Activated CD4-positive, alpha-beta T cell treated with anti-CD3 and anti-CD28 coated beads for 36 hours (primary cell): ENCODE measurements at places on chromosomes 16 and 17. TPM values are rescaled to one million over a fixed set of nuclear protein-coding genes. Genes with fewer than 3 reads are reported as not detected.

DNA sequence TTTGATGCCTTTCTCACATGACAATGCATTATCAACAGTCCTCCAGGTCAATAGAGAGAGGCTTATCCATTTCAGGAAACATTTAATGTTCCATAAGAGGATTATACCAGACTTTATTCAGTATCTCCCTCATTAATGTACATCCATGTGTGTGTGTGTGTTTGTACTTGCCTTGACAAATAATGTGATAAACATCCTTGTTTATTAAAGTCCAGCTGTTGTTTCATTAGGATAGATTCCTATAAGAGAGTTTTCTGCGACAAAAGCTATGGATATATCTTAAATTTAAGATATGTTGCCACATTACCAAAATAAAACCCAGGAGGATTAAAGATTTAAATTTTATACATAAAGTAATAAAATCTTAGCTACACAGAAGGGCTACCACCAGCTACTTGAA, 492.6 kb downstream of the TOX3 start:
- no peak for DNase-seq
- no peak overlapping the region for H3K4me3 ChIP-seq
- H3K27me3 ChIP-seq = no peaks in the 10 kb centered on the region
- no peaks in the 10 kb centered on the region for H3K36me3 ChIP-seq
- no peaks in the 10 kb centered on the region for H3K4me1 ChIP-seq
- H3K27ac ChIP-seq = no peak overlapping the region

- no peak overlapping the region for H3K4me3 ChIP-seq
- H3K36me3 ChIP-seq = peaks cover 3% of the 10 kb centered on the region
- peaks cover 7% of the 10 kb centered on the region for H3K27me3 ChIP-seq
Measured at GRCh38 chr17:77729587-77729986, 228.9 kb upstream of the TNRC6C start.

The RAMP2 gene
- not detected for total RNA-seq

The RFNG gene
- total RNA-seq = 17.5 TPM

- no peaks in the 10 kb centered on the region for H3K27me3 ChIP-seq
- H3K4me3 ChIP-seq = no peak overlapping the region
- no peaks in the 10 kb centered on the region for H3K4me1 ChIP-seq
- no peak overlapping the region for H3K27ac ChIP-seq
- DNase-seq = no peak
Measured at GRCh38 chr17:31085563-31085962, 9.2 kb upstream of the NF1 start.

The BCL6B gene
- 0.27 TPM for total RNA-seq

The DPEP2 gene
- 3.2 TPM for total RNA-seq

GRCh38 chr17:66906321-66907278, 57.9 kb upstream of the CACNG4 start:
- no peak overlapping the region for H3K4me3 ChIP-seq
- H3K27me3 ChIP-seq = peaks cover 4% of the 10 kb centered on the region
- peak; percentile 86 for DNase-seq
- no peak overlapping the region for H3K27ac ChIP-seq
- peaks cover 5% of the 10 kb centered on the region for H3K4me1 ChIP-seq

GRCh38 chr17:81512562-81513371, at the start of gene ACTG1:
TSS of gene ACTG1 (minus strand) at chr17:81512799. CDS start at chr17:81512354, 445 bp downstream.
- peak within 1 kb of the TSS; percentile 97 for H3K4me3 ChIP-seq
- peaks cover 45% of the 10 kb centered on the region for H3K36me3 ChIP-seq
- peak within 1 kb of the TSS; percentile 89 for H3K27ac ChIP-seq
- H3K4me1 ChIP-seq = peaks cover 21% of the 10 kb centered on the region
